ENCODE measurements at places on chromosomes 5 and 9.

DNA sequence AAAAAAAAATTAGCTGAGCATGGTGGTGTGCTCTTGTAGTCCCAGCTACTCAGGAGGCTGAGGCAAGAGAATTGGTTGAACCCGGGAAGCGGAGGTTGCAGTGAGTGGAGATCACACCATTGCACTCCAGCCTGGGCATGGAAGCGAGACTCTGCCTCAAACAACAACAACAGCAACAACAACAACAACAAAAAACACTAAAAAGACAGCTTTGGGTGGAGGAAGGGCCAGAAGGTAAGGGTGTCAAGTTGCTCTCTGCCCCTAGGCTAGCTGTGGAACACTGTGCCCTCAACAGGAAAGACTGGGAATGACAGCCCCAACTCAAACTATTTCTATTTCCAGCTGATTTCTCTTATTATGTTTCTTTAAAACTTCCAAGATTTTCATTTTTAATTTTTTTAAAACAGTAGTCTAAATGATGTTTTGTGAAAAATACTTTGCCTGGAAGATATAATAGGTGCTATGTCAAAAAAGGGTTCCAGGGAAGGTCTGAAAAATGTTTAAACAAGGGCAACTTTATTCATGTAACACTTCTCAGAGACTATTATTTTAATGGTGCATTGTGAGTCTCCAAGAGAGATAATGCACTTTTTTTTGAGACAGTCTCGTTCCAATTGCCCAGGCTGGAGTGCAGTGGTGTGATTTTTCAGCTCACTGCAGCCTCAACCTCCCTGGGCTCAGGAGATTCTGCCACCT lies 29.9 kb downstream of the CLINT1 start:
- no peak for DNase-seq

GRCh38 chr5:8825139-8825757 lies 720.6 kb downstream of the SEMA5A start:
- DNase-seq: no peak

DNA sequence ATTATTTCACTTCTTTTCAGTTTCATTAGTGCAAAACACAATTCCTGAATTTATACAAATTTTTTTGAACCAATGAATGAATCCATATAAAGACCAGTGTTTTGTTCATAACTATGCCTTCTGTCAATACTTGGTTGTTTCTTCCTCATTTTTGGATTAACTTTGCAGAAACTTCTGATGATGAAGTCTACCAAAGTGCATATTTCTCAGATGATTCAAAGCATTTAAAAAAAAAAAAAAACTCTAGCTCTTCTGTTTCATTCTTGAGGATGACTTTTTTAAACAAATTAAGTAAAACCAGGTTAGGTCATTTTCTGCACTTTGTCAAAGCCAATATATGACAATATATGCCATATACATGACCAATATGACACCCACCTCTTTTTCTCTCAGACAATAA lies 92.6 kb downstream of the CHSY3 start:
- no peak for DNase-seq

DNA sequence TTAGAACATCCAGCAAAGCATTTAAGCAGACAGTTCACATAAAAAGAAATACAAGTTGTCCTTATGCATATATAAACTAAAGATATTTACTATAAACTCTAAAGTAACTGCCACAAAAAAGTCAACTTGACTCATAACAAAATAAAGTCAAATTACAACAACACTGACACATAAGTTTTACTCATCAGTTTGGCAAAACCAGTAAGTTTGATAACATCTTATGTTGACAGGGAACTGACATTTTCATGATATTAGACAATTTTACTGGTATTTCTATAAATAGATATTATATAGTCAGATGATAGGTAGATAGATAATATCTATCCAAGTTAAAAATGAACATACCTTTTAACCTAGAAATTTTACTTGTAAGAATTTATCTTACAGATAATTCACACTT lies 9.9 kb upstream of the TSLP start:
- DNase-seq: no peak

DNA sequence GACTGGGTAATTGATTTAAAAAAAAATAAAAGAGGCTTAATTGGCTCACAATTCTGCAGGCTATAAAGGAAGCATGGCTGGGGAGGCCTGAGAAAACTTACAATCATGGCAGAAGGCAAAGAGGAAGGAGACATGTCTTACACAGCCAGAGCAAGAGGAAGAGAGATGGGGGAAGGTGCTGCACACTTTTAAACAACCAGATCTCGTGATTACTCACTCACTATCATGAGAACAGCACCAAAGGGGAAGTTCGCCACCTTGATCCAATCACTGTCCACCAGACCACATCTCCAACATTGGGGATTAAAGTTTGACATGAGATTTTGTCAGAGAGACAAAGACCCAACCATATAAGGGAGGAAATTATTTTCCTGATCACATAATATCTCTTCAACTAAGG lies 138.8 kb upstream of the NR4A3 start:
- DNase-seq: no peak

DNA sequence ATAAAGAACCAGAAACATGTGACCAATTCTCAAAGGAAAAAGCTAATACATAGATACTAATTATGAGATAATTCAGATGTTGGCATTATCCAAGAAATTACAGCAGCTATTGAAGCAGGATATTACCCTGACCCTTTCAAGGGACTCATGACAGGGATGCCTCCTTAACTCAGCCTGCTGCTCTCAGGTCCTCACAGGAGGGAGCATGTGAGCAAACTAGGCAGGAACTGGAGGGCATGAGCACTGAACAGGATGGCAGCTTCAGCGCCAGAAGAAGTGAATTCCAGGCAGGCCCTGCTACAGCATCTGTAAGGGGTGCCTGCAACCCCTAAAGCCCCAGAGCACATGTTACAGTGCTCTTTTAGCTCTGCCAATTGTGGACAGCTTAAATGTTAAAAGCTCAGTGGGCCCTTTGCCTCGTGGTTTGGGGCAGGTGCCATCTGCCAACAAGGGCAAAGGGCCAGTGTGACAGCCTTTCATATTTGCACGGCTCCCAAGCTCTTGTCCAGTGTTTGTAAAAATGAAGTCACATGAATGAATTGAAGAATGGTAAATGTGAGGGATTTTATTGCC lies 464.7 kb upstream of the COX7C start:
- DNase-seq: no peak

DNA sequence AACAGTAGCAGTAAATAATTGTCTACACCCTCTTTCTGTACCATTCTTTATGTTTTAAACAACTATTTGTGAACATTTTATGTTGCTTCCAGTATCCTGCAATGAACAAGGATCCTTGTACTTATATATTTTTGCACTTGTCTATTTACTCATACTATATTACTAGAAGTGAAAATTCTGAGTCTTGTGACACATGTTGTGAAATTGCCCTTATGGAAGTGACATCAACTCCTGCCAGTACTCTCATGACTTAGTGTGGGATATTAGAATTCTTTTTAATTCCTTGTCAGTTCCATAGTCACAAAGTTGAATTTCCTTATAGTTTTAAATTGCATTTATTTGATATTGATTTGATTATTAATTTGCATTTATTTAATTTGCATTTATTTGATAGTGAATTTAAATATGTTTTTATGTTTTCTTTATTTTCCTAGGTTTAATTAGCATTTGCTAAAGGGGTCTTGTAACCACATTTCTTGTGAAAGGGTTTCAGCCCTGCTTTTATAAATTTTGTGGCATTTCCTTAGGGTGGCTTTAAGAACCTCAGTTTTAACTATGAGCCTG lies 27.7 kb downstream of the PARP8 start:
- DNase-seq: no peak

DNA sequence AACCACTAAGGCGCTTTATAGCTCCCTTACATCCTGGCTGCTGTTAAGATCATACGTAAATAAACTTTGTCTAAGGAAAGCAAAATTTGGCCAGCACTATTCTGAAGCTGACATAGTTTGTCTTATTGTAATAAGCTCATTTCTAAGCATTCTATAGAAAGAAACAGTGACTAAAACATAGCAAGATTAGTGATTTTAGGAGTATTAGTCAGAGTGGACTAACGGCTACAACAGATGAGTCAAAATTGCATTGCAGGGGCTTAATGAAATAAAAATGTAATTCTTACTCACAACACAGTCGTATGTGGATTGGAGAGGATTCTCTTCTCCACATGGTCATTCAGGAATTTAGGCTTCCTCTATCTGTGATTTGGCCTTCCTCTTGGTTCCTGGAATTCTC lies 347.6 kb downstream of the GADD45G start:
- no peak for DNase-seq

- DNase-seq: no peak
These were observed 144.3 kb downstream of the GIN1 start for GRCh38 chr5:102975457-102976182.

GRCh38 chr5:124669956-124670721 lies 76.3 kb downstream of the ZNF608 start:
- no peak for DNase-seq

GRCh38 chr5:1065891-1066650 lies 45.8 kb downstream of the SLC12A7 start:
- no peak for DNase-seq

DNA sequence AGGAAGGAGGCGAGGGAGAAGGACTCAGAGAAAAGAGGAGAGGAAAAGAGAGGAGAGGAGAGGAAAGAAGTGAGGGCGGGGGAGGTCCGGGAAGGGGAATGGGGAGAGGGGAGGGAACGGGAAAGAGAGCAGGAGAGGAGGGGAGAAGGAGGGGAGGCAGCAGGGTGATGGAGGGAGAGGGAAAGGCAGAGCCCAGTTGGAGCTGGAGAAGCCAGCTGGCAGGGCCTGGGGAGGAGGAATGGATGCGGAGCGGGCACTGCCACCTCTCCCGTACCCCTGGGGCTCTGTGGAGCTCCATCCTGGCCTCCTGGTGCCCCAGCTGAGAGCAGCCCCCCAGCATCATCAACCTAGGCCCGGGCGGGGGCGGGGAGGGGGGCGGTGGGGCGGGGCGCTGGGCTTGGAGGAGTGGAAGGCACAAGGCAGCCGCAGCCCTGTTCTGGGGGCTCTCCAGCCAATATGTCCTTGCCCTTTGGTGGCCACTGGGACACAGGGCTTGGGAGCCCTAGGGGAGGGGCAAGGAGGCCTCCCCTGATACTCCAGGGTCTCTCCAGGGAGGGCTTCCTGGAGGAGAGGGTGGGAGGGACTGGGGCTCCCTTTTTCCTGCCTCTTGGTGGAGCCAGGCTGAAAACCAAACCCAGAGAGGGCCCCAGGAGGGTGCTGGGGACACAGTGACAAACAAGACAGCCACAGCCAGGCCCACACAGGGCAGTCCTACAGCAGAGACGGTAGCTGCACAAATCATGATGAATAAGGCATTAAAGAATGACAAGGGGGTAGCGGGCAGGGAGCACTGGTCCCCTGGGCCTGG lies 123.7 kb downstream of the C9orf50 start:
- peak; percentile 48 for DNase-seq

DNA sequence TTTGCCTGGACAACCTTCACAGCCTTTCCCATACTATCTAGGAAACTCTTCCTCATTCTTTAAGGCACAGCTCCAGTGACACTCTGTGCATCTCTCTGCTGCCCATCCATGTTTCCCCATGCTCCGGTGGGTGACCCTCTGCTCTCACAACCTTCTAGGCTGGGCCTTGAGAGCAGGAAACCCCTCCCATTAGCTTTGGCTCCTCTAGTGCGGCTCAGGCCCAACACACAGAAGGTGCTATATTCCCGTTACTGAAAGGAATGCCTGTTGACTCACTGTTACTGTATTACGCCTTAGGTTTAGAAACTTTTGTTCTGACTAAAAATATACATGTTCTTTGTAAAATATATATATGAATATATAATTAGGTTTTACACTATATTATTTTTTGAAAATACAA lies 8.1 kb upstream of the CCL28 start:
- DNase-seq: no peak

DNA sequence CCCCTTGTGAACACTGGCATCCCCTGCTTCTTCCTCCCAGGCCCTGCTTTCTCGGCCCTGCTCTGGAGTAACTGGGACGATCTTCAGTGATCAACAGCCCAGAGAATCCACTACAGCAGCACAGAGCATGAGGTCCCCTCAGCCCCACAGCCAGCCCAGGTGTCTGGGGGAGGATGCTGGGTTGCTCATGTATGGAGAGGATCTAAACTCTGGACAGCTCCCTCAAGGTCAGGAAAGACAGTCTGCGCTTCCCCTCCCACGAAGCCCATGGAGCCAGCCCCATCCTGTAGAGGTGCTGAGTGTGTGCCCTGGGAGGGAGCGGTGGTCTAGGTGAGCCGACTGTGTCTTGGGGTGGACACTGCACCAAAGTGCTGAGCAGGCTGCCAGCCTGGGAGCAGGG lies 190.2 kb downstream of the GABBR2 start:
- no peak for DNase-seq

- peak; percentile 17 for DNase-seq
These were observed 315.0 kb upstream of the TLE4 start for GRCh38 chr9:79256691-79257213.

Measured in body of pancreas (tissue), 4 donors.